ENCODE measurements at places on chromosomes 4 and X. TPM values are rescaled to one million over a fixed set of nuclear protein-coding genes. Genes with fewer than 3 reads are reported as not detected.

DNA sequence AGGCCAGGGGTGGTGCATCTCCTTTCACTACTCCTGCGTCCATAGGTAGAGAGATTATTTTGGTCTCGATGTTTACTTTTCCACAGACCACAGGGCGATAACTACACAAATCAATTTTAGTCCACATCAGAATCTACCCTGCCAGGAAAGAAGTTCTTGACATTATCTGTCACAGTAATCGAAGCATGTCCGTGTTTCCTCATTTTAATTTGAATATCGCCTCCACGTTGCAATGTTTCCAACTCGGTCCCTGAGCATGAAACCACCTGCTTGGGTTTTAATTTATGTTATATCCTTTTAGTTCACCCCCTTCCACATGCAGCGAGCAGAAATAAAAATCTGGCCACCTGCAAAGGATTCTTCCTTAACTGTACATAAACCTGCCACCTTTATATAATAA is 100.1 kb upstream of the ATXN3L start:
- DNase-seq: no peak

DNA sequence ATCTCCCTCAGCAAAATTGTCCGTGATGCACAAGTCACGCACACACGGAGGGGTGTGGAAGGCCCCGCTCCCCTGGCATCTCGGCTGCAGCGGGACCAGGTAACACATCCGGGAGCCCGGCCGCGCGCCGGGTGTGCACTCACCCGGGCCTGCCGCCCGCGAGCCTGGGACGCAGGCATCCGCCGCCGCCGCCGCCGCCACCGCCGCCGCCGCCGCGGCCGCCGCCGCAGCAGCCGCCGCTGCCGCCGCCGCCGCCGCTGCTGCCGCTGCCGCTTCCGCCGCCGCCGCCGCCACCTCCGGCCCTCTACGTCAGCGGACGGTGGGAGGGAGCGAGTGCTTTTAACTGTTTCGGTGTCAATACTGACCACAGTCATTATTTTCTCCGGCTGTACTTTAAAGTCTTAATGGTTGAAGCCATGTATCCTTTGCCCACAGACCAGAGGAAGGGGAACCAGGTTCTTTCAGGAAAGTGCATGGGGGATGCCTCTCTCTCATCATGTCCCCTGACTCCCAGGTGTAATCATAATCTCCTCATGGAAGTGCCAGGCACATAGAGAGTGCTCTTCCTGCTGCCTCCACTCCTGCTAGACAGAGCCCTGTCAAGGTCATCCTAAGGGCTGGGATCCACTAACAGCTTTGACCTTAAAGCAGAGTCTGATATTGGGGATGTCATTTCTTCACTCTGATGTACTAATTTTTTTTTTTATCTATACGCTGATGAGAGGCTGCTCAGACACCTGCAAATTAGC is 38.0 kb downstream of the MAGEE2 start:
- DNase-seq: no peak

GRCh38 chr4:72935462-72935861 is 134.1 kb downstream of the COX18 start:
- no peak for DNase-seq

Gene CCSER1
- total RNA-seq: 15.7 TPM

DNA sequence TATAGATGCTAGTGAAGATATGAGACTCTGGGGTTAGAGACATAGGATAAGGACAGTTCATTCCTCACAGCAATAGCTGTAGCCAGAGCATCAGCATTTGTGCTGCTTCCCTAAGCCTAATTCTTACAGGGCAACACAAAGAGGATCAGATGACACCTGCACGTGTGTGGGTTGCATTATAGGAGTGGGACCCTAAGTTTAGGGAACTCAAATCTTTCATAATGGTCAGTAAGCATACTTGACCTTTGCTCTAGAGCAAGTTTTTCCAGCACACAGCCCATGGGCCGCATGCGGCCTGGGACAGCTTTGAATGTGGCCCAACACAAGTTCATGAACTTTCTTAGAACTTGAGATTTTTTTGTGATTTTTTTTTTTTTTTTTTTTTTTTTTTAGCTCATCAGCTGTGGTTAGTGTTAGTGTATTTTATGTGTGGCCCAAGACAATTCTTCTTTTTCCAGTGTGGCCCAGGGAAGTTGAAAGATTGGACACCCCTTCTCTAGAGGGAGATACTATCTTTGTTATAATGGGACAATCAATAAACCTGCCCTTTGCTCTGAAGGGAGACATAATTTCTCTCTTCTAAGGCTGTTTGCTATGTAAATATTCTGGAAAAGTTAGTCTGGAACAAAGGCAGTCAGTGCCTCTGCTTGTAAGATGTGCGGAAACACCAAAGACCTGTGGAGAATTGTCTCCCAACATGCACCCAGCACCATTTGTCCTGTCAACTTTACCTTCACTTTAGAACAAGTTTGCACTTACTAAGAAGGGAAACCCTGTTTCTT is 650.2 kb downstream of the ZNF674 start:
- no peak for DNase-seq

GRCh38 chrX:2383735-2384134 is 117.0 kb downstream of the DHRSX start:
- DNase-seq: no peak

GRCh38 chr4:8290701-8290970 is 21.1 kb downstream of the HTRA3 start:
- DNase-seq: peak; percentile 46

GRCh38 chr4:1509366-1509765 is 103.1 kb upstream of the NKX1-1 start:
- no peak for DNase-seq

Gene CFAP97
- total RNA-seq: 14.9 TPM

Gene CSN1S1
- not detected for total RNA-seq

Gene SH3TC1
- total RNA-seq: 16.5 TPM

DNA sequence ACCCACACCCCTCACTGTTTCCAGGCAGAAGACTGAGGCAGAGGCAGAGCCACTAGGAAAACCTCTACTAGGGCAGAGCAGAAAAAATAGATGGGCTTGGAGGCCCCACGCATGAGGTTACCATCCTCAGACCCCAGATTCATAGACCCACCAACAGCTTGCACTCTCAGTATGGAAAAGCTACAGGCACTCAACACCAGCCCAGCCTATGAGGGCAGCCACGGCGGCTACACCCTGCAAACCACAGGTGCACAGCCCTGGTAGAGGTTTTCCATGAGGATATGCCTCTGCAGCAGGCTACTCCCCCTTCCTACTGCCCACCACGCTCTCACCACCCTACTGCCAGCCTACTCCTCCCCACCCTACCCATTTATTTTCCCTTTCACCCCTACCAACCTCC is 235.1 kb downstream of the CWH43 start:
- no peak for DNase-seq

- no peak for DNase-seq
Observed at GRCh38 chr4:19880206-19880605, 371.5 kb upstream of the SLIT2 start.

DNA sequence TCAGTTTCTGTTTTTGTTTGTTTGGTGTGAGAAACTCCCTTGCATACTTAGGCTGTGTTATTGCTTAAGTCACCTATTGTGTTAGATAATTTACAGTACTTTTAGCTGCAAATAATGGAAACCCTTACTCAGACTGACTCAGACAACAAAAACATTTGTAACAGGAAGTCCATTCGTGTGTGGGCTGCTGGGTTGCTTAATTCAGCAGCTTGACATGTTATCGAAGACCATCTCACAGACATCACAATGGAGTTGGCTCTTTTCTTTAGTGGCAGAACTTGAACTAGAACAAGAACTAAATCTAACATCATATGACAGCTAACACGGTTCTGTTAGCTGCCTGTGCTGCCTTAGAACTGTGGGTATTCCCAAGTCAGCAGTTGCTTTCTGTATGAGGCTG is 9.9 kb upstream of the GABRE start:
- no peak for DNase-seq

GRCh38 chrX:47482065-47482511 is 934 bp downstream of the ZNF41 start:
- no peak for DNase-seq

DNA sequence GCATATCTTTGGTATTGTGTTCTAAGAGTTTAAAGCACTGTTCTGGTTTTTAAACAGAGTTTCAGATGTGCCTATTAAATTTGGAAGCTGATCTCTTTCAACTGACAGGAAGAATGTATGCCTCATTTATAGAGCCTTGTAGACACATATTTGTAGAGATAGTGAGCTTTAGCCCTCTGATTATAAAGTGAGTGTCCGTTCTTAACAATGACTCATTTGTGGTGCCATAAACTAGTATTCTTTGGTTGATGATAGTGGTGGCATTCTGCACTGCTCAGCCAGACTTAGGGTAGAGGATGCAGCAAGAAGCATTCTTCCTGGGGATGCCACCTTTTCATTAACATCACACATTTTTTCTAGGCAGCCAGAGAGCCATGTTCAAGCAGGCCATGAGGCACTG is 121.7 kb downstream of the TLL1 start:
- no peak for DNase-seq

Gene TLR6
- 1.2 TPM for total RNA-seq

Gene COL25A1
- total RNA-seq: 1.00 TPM

GRCh38 chr4:150098214-150098613 is 20.0 kb downstream of the DCLK2 start:
- no peak for DNase-seq

- no peak for DNase-seq
Observed at GRCh38 chrX:29012867-29013266, 425.6 kb downstream of the IL1RAPL1 start.

GRCh38 chrX:152819732-152820131 is 10.8 kb downstream of the CETN2 start:
- DNase-seq: no peak

DNA sequence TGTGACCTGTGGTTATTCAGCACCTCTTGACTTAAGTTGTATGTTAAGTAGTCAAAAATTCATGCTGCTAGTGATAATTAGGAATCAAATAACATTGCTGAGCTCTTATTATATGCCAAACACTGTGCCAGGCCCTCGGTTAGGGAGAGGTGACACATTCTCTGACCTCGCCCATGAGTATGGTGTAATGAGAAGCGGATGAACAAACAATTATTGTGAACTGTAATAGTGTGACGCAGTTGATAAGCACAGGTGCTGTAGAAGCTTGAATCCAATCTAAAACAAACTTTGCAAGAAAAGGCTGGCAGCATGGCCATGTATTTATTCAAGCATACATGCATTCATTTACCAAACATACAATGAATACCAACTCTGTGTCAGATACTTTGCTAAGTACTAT is 303.5 kb upstream of the HS3ST1 start:
- no peak for DNase-seq

GRCh38 chr4:68342134-68342533 is 7.8 kb downstream of the YTHDC1 start:
- DNase-seq: no peak

DNA sequence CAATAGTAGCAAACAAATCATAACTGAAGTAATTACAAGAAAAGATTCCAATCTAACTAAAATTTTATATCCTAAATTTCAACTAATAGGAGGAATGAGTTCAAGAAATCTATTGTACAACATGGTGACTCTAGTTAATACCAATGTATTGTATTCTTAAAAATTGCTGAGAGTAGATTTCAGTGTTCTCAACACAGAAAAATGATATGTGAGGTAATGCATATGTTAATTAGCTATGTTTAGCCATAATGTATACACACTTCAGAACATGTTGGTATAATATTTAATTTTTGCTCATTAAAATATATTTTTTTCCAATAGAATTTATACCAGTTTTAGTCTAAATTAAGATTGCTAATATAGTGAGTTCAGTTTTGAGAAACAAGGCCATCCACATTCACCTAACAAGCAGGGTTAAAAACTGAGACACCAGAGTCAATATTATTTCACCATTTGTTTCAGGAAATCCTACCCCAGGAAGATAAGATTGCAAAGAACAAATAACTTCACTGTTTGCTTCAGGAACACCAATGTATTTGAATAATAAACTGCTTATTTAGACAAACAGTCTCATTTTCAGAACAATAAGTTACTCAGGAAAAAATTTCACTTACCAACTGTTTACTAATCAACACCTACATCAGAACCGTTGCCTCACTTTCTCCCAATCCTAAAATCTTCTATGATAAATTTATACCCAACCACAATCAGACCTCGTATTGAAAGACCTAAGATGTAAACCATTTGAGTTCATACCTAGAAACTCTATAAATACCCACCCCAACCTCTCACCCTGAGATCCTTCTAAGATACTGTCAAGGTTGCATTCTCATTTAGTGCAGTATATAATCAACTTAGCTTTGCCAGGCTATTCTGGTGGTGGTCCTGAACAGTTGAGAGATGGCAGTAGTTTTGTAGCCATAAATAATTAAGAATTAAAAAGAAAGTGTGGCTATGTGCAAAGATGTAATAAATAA is 132.8 kb downstream of the MAB21L2 start:
- no peak for DNase-seq

DNA sequence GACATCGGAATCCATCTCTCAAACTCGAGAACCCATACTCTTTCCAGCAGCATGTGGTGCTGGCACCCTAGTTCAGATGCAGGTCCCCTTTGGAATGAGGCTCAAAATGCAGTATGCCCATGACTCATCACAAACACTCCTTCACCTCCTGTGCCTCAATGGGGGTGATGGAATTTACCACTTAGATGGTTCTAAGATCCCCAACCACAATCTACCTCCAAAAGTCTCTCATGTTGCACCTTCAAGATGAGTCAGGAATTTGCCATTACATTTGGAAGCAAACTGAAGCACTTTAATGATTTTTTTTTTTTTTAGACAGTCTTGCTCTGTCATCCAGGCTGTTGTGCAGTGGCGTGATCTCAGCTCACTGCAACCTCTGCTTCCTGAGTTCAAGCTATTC is 8.5 kb upstream of the MID1 start:
- DNase-seq: no peak

Gene HS6ST2
- 0.24 TPM for total RNA-seq

GRCh38 chr4:184784628-184785257 is 41.0 kb downstream of the ACSL1 start:
- DNase-seq: no peak

DNA sequence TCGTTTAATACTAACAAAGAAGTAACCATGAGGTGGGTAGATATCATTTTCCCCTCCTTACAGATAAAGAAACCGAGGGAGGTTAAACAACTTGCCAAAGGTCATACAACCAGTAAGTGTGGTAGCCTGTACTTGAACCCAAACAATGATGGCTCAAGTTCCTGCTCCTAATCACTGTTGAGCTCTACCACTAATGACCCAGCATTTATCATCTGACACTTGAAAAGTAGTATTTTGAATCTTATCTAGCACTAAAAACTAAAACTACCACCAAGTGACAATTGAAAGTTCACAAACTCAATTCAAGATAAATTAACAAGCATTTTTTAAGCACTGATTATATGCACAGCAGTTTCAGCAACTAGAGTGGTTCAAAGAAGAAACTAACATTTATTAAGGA is 13.1 kb downstream of the FBXW7 start:
- no peak for DNase-seq

GRCh38 chrX:68848189-68848940 is 19.5 kb downstream of the EFNB1 start:
- no peak for DNase-seq

DNA sequence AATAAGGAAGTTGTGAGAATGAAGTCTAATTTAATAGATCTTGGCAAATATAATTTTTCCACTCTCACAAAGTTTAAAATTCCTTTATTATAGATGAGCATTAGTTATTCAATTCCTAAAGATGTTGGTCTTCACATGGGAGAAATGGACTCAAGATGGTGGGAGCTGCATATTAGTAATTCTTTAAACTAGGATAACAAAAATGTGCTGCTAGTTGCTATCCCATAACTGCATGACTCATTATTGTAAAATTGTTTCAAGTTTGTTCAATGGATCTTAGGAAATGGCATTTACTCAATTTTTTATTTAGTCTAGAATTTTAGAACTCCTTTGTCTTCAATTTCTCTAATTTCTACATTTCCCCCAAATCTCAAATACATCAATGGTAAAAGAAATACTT is 155.8 kb downstream of the ATP10D start:
- no peak for DNase-seq
